Naive thymus-derived CD8-positive, alpha-beta T cell (primary cell): ENCODE measurements at places on chromosomes 11 and 22.

DNA sequence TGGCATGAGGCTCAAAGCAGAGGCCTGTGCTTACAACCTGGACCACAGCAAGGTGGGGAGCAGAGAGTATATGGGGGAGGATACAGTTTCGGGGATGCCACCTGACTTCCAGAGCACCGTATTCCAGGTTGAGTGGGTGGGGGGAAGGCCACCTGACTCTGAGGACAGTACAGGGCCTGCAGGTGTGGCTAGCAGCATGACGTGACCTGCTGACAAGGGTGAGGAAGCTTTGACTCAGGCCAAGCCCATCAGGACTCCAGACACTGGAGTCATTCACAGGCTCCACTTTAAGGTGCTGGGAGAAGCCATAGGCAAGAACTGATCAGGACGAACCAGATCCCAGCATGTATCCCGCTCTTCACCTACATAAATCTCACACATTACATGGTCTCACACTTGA is 34.6 kb upstream of the CRTAM start:
- no peak for DNase-seq

DNA sequence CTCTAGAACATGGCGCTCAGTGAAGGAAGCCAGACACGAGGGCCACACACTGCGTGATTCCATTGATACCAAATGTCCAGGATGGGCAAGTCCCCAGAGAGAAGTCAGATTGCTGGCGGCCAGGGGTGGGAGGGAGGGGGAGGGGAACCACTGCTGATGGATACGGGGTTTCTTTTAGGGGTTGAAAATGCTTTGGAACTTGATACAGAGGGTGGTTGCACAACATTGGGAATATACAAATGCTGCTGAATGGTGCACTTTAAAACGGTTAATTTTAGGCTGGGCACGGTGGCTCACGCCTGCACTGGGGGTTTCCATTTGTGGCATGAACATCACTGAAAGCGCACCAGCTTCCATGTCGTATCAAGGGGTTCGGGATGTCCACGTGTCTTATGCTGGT is 5.1 kb downstream of the TSPO start:
- DNase-seq = no peak

- no peak for DNase-seq
Measured at GRCh38 chr22:46913351-46913750, 150.9 kb downstream of the TBC1D22A start.

GRCh38 chr11:65156256-65156655 is 13.8 kb upstream of the SPDYC start:
- no peak for DNase-seq

DNA sequence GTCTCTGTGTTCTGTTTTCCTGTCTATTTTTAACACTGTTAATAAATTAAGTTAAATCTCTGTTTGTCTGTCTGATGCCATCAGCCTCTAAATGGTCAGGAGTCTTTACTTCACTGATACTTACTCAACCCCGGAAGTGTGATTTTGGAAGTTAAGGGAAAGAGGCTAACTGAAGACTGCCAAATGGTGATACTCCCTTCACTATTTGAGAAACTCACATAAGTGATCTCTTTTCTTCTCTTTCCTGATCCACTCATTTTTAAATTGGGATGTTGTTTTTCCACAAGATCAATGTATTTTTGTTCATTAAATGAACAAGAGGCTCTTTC is 389 bp upstream of the CASP12 start:
- DNase-seq = no peak

GRCh38 chr11:84438565-84438964 is 1152.4 kb upstream of the CCDC90B start:
- DNase-seq = no peak

- no peak for DNase-seq
Measured at GRCh38 chr11:61971248-61972111, 4.0 kb upstream of the FTH1 start.

GRCh38 chr11:87281496-87281895 is 243.8 kb downstream of the TMEM135 start:
- DNase-seq = no peak

GRCh38 chr22:30025221-30025620 is 55.0 kb upstream of the HORMAD2 start:
- no peak for DNase-seq

DNA sequence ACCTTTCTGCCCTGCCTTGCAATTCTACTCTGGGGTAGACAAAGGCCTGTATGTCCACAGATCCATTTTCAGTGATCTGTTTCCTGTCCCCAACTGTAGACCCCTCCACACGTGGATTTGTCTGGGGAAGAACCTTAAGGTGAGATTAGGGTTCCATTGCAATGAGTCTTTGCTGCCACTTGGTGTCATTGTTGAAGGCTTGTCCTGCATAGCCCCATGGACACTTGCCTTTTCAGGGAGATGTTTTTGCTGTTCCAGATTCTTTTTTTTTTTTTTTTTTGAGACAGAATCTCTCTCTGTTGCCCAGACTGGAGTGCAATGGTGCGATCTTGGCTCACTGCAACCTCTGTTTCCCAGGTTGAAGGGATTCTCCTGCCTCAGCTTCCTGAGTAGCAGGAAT is 21.8 kb downstream of the SERPING1 start:
- DNase-seq = no peak

DNA sequence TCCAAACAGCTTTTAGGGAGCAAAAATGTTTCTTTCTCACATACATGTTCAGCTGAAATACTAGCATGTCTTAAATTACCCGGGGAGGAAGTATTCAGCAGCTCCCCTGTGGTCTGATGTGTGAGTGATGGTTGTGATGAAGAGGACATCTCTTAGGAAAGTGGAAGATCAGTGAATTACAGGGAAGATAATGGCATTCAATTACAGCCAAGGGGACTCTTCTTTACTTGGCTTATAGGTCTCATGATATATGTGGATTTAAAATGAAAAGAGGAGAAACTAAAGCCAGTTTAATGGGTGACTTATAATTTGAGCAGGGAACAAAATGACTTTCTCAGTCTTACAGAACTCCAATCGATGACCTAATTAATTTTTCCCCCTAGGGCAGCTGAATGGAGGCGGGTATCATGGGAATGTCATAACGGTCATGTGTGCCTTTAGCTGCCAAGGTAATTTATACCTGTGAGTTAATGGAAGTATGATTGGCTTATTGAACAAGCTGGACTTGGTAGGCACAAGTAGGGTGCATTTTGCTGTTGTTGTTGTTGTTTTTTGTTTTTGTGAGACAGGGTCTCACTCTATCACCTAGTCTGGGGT is 198.8 kb downstream of the HIPK3 start:
- no peak for DNase-seq

DNA sequence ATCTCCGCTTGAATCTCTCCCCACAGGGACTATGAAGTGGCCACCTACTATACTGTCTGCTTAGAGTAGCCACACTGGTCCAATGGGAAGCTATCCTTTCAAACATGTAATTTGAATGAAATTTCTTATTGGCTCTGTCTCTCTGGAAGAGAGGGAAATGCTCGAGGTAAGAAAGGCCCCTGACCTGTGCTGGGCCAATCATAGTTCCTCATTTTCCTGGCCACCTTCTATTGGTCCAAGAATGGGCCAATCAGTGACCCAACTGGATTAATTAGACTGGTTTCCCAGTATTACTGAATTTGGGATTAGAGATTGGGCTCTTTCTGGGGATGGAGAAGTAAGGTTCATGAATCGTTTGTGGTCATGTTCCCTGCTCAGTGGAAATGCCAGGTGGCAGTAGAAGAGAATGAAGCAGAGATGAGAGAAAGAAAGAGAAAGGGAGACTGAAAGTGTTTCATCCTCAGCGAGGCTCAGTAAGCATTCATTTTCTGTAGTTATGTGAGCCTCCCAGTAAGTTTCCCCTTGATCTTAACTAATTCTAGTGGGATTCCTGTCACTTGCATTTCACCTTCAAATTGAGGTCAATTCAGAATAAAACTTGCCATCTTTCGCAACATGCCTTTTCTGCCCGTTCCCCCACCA is 8.4 kb upstream of the MMP20 start:
- no peak for DNase-seq

GRCh38 chr11:26782220-26782965 is 60.5 kb upstream of the SLC5A12 start:
- DNase-seq = no peak

DNA sequence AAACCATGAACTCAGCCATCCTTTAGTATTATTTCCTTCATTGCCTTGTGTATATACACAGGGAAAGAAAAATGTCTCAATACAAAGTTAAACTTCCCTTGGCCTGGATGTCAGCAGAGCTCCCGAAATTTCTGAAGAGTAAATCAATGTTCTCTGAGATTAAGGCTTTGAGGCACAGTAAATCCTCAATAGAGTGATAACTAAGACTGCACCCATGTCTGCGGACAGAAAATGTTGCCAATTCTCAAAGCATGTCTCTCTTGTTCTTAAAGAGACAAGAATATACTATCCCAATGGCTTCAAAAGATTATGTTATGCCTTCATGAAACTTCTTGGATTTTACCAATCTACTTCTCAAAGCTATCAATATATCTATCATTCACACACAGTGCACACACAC is 1196.7 kb upstream of the TENM4 start:
- DNase-seq = no peak

DNA sequence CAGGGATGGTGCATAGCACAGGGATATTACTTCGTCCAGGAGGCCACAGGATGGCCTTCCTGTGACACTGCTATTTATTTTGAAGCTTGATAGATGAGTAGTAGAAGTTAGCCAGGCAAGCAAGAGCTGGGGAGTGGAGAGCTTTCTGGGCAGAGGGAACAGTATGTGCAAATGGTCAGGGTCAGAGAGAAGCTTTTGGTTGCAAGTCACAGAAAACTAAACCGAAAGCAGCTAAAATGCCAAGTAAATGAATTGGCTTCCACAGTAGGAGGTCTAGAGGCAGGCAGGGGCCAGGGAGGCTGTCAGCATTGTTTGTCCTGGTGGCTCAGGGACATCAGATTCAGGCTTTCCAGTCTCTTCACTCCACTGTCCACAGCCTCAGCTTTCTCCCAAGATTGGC is 247.5 kb downstream of the GRIK4 start:
- DNase-seq = no peak

DNA sequence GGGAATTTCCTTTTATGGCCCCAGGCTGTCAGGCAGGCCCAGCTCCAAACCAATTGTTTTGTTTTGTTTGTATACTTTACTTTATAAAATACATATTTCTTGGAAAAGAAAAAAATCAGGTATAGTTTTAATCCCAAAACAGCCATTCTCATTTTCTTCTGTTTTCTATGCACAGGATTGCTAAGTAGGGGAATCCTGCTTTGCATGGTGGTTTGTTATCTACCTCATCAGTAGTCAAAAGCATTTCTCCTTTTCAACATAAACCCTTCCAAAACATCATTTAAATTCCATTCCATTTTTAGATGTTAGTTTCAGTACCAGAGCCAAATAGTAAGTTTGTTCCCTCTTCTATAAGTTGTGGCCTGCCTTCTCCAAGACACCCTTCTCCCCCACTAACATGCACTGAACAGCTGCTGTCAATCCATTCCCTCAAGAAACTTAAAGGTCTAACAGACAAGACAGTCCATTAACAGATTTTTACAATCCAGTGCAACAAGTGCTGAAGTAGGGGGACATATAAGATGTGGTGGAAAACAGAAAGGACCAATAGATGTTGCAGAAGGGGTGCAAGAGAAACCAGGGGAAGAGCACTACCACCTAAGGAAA is 3.7 kb downstream of the ILK start:
- DNase-seq = no peak

- DNase-seq = no peak
Measured at GRCh38 chr11:65858681-65859087, 704 bp upstream of the CFL1 start.

GRCh38 chr11:47943721-47944586 is 36.4 kb upstream of the PTPRJ start:
- DNase-seq = no peak

DNA sequence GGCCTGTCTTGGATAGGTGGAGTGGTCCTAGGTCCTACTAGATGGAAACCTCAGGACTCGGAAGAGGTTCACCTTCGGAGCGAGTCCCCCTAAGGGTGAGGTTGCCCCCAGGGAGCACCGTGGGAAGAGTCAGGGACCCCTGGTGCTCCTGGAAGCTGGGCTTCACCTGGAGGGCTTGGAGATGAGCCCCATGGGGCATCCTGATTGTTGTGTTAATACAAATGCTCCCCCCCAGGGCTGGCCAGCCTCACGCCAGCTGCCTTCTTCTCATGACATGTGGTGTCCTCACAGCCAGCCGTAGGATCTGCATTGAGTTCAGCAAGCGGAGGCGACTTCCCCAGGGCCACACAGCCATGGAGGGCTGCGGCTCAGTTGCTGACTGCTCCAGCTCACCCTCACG is 1487.5 kb downstream of the BRD1 start:
- no peak for DNase-seq

DNA sequence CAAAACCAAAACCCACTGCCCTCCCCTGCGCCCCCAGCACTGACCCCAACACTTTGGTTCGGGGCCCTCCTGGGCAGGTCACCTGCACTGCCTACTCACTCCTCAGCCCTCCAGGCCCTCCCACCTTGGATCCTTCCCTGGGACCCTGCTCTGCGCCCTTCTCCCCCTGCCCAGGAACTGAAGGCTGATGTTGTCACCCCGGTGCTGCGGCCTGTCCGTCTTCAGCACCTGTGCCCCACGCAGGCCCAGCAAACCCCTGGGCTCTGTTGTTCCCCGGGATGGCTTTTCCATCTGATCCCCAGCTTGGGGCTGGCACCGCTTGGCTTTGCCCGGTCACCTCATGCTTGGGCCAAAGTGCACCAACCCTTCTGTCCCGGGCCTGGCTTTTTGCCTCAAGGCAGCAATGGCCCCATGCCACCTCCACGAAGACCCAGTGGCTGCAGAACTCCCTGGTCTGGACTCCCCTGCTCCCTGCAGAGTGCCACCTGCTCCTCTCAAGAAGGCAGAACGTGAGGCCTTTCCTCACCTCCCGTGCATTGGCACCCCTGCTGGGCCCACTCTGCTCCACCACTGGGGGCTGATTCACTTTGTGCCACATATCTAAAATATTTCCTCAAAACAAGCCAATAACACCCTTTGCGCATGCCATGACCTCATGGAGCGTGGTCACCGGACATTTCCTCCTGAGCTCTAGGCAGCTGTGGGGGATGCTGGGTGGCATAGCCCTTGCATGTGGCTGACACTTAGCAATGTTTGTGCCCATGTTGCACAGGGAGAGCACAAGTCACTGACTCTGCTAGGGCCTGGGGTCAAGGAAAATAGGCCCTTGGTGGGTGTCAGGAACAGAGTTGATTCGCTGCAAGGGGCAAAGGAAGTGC is 8.8 kb downstream of the PPM1F start:
- no peak for DNase-seq

GRCh38 chr11:24635588-24636290 is 138.9 kb downstream of the LUZP2 start:
- no peak for DNase-seq

- no peak for DNase-seq
Measured at GRCh38 chr11:45400591-45400990, 114.5 kb upstream of the SYT13 start.
